NCI-H510A treated with DMSO at 0.1 percent for 48 hours (cell line): ENCODE measurements at places on chromosomes 1 and 21.
A peak's percentile ranks its signal among the peaks of the same experiment; 100 is the strongest.

DNA sequence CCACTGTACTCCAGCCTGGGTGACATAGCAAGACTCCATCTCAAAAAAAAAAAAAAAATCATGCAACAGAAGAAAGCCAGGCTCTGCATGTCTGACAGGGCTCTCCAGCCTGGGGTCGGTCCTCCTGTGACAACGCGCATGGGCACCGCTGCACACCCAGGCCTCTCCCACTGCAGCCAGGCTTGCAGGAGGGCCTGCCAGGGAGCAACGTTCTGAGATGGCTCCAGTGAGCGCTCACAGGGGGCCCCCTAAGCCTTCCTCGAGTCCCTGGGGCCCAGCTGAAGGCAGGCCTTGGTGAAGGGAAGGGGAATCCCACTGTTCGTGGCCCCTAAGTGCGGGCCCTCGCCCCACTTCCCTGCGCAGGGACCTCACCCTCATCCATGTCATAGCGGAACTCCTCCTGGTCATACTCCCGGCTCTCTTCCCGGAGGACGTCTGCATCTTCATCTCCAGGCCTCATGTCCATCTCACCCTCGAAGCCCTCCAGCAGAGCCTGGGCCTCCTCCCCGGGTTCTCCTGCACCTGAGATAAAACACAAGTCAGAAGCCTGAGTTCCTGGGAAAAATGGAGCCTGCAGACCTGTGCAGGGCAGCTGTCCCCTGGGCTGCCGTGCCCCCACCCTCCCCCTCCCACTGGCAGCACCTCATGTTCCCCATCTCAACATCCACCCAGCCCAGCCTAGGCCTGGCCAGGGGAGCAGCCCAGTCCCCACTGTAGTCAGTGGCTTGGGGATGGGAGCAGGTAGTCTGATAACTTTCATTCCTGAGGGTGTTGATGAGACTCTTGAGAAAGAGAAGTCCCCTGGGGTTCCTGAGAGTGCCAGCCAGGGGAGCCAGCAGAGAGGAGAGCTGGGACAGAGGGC, 20.3 kb downstream of the RSPH1 start:
- no peak for DNase-seq

- no peak for DNase-seq
Observed at GRCh38 chr1:233509526-233509925, 104.4 kb upstream of the KCNK1 start.

DNA sequence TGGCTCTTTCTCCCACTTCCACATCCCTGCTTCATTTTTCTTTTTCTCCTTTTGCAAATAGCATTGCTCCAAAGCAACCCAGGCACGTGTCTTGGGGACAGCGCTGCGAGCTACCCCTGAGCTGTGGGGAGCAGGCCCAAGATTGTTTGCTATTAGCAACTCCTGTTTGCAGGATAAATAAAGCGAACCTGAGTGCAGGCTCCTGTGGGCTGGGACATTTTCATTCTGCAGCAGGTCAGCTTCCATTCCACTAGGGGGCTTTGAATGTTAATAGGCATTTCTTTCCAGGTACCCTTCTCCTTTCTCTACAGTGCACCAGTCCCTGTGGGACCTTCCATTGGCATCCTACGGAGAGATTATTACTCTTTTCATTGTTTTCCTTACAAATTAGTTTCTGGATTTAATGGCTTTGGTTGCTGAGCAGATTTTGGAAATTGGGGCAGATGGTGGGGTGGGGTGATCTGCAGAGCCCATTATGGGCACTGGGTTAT, 54.0 kb downstream of the OLFML3 start:
- peak; percentile 8 for DNase-seq

DNA sequence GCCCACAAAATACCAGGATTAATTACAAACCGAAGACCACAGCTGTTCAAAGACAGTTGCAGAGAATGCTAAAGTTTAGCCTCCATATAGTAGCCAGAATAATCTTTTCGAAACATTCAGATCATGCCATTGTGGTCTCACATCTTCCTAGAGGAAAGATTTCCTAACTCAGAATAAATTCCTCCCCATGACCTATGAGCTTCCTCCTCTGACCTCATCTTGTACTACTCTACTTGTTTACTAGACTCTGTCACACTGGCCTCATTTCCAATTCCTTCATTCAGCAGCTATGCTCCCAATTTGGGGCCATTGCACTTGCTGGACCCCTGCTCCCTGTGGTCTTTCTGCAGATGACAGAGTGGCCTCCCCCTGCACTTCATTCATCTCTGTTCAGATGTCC, 71.8 kb upstream of the LRRC53 start:
- DNase-seq, result no peak

GRCh38 chr1:183877053-183877720, 72.3 kb downstream of the RGL1 start:
- no peak for DNase-seq
